ENCODE measurements at places on chromosomes 12 and 14.

GRCh38 chr12:121939186-121939585 lies 20.8 kb downstream of the CFAP251 start:
- DNase-seq: no peak

DNA sequence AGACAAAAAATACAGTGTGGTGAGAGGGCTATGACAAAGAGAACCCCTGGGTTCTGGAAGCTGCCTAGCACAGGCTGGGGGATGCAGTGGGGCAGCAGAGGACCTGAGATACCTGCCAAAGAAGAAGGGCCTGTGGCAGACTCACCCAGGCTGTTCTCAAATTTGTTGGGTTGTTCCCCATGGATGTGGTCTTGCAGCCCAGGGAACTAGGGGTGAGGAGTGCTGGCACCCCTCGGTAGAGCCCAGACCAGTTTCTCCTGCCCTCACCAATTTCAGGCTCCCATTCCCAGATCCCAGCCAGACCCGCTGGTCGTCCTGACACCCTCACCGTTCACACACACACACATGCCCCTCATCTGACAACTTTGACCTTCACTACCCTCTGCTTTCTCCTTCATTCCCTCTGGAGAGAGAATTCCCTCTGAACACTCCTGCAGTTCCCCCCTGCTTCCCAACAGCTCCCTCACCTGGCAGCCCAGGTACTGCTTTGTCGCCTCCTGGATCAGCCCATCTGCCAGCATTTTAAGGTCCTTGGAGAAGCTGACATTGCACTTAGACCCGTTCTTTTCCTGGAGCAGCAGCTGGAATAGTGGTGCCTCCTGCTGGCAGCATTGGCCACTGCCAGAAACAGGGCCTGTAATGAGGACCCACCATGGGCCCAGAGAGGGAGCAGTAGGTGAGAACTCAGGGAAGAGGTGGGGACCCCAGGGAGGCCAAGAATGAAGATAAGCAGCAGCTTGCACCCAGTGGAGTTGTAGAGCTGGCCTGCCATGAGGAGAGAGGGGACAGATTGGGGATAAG lies 5.9 kb upstream of the GDF11 start:
- DNase-seq: peak; percentile 49

DNA sequence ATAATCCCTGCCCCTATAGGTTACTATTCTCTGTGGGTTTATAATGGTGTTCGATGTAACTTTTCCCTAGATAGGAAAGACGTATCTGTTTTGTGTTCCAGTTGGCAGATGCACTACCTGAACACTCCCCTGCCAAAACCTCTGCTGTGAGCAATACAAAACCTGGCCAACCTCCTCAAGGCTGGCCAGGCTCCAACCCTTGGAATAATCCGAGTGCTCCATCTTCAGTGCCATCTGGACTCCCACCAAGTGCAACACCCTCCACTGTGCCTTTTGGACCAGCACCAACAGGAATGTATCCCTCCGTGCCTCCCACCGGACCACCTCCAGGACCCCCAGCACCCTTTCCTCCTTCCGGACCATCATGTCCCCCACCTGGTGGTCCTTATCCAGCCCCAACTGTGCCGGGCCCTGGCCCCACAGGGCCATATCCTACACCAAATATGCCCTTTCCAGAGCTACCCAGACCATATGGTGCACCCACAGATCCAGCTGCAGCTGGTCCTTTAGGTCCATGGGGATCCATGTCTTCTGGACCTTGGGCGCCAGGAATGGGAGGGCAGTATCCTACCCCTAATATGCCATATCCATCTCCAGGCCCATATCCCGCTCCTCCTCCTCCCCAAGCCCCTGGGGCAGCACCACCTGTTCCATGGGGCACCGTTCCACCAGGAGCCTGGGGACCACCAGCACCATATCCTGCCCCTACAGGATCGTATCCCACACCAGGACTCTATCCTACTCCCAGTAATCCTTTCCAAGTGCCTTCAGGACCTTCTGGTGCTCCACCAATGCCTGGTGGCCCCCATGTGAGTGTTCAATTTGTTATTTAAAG lies 11.3 kb downstream of the MAPK1IP1L start:
- DNase-seq: no peak

- no peak for DNase-seq
Observed at GRCh38 chr12:121767525-121768016, 25.9 kb downstream of the RHOF start.
